ENCODE measurements at places on chromosomes 11 and 22. TPM values are rescaled to one million over a fixed set of nuclear protein-coding genes. Genes with fewer than 3 reads are reported as not detected.

GRCh38 chr11:19306179-19306944 lies 65.6 kb upstream of the E2F8 start:
- DNase-seq, result no peak

UBQLN3 gene
- total RNA-seq, result not detected

- DNase-seq, result no peak
These were observed 8.4 kb downstream of the TSPAN4 start for GRCh38 chr11:850775-851763.

DNA sequence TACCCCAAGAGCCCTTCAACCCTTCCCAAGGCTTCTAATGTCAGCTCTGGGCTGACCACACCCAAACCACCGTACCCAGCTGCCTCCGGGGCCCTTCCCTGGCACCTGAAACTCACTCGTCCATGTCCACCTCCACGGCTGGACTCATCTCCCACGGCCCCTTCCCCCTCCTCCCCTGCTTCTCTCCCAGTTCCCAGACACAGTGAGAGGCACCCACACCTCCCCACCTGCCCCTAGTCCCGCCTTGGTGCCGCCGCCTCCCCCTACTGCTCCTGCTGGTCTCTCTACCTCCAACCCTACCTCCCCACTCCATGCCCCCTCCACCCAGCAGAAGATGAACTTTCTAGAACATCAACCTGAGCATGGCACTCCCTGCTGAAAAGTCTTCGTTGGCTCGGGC lies 39.5 kb downstream of the ELFN2 start:
- no peak for DNase-seq

DNA sequence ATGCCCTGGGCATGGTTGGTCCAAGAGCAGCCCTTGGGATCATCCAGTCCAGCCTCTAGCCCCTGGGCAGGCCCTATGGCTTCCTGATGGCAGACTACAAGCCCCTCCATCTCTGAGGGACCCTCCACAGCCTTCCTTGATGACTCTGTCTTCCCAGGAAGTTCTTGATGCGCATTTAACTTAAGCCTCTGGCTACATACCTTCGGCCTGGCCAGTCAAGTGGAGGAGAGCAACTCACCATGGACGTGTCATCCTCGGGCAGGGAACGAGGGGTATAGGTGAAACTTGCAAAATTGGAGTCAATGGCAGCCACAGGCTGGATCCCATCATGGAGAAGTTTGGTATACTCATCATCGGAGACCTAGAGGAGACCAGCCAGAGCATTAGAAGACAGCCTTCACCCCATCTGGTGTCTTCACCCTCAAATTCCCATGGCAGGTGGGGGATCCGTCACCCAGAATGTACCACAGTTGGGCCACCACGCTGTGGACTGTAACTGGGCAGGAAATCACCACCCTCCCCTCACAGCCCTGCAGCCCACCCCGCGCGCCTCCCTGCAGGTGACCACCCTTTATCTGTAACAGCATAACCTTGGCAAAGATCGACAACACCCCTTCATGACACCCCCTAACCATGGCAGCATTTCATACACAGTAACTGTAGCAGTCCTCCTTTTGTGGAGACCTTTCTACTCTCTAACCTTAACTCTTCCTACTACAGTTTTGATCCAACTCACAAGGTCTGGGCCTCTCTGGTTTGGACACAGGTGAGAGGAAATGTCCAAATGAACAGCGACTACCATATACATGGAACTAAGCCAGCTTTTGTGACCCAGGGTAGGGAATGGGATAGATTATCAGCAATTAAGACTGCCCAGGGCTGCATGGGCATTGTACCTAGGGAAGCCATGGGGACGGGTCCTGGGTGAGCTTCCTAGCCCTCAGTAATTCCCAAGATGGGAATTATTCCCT lies 91.7 kb downstream of the PDE2A start:
- DNase-seq, result no peak

GRCh38 chr11:14411818-14412217 lies 52.8 kb upstream of the RRAS2 start:
- DNase-seq, result peak; percentile 87

GRCh38 chr11:103880968-103881367 lies 155.5 kb upstream of the DDI1 start:
- DNase-seq, result no peak

DNA sequence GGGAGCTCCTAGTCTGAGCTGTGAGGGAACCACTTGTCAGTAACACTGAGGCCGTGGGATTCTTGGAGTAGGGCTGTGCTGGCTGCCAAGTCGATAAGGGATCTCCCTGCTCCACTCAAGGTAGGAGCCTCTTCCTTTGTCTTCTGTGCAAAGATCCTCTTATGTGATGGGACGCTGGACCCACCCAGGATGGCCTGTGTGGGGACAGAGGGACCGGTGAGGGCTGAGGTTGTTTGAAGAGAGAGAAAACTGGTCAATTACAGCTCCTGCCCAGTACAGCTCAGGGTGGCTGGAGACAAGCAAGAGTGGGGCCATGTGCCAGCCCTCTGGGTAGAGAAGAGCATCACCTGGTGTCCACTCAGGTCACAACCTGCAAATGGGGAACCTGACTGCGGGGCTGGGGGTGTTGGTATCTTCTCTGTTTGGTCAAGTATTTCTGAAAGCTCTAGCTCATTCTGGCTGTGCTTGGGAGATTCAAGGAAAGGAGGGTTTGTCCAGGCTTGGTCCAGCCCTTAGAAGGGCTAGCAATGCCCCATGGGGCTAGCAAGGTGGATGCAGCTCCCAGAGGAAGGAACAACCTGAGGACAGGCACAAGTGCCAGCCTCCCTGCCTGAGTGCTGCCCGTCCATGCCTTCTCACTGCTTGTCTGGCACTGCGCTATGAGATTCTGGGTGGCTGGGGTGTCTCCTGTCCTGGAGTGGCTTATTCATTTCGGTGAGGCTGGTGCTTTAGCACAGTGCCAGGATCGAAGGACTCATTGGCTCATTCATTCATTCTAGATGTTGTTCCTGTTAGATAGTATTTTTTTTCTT lies 27.6 kb upstream of the BAIAP2L2 start:
- DNase-seq, result no peak

- peak; percentile 56 for DNase-seq
These were observed 17.4 kb downstream of the SMCO4 start for GRCh38 chr11:93525601-93526345.

ANKRD49 gene
- total RNA-seq, result 24.2 TPM

GPR83 gene
- not detected for total RNA-seq

E2F8 gene
- 1.9 TPM for total RNA-seq

- DNase-seq, result no peak
These were observed 741.8 kb upstream of the LUZP2 start for GRCh38 chr11:23755076-23755475.

GRCh38 chr11:11894486-11894885 lies 52.7 kb downstream of the USP47 start:
- DNase-seq, result no peak

GRCh38 chr11:15223318-15223717 lies 108.6 kb downstream of the INSC start:
- DNase-seq, result no peak

DNA sequence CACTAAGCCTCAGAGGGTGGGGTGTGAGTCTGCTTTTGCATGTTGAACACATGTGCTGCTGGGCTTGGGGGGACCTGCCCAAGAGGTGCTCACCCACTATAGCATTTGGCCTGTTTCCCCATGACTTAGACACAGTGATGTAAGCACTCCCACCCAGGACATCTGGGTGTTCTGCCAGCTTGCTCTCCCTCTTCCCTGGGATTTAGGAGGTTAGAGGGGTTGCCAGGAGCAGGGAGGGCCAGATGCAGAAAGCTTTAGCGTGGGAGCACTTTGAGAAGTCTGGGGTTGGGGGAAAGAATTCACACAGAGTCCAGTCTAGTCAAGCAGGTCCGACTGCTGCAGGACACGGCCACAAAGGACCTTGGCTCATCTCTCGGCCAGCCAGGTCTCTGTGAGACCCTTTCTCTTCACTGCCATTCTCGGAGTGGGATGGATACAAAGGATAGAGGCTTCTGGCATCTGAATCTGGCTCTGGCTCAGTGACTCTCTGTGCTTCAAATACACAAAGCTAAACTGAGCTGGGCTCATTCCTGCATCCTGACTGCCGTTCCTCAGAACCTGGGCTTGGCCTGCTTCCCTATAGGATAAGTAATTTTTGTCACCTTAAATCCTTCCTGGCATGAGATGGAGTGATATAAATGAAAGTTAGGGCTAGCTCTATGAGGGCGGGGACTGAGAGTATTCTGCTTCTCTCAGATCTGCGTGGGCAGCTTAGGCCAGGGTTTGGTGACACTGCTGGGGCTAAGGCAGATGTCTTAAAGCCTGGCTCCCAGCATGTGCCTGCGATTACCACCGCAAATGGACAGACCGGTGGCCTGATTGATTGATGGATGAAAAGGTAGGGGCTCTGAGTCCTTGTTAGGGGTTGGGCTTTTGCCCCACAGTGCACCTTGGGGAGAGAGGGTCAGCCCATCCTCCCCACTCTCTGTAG lies 14.5 kb downstream of the USP2 start:
- DNase-seq, result peak; percentile 40

DNA sequence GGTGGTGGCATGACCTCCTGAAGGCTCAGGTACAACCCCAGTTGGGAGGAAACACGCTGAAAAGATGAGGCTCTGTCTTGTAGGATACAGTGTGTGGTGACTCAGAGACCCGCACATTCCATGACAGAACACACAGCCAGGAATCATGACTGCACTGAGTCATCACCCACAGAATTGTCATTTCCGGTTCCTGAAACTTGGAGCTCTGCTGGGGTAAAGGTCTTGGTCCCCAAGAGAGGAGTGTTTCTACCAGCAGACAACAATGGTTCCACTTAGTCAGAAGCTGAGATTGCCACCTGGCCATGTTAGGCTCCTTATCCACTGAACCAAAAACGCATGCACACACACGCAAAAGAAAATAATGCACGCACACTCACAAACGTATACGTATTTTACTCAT lies 31.5 kb upstream of the CYB5R3 start:
- DNase-seq, result peak; percentile 86

- no peak for DNase-seq
These were observed 132.3 kb downstream of the DYNC2H1 start for GRCh38 chr11:103241574-103241973.

DNA sequence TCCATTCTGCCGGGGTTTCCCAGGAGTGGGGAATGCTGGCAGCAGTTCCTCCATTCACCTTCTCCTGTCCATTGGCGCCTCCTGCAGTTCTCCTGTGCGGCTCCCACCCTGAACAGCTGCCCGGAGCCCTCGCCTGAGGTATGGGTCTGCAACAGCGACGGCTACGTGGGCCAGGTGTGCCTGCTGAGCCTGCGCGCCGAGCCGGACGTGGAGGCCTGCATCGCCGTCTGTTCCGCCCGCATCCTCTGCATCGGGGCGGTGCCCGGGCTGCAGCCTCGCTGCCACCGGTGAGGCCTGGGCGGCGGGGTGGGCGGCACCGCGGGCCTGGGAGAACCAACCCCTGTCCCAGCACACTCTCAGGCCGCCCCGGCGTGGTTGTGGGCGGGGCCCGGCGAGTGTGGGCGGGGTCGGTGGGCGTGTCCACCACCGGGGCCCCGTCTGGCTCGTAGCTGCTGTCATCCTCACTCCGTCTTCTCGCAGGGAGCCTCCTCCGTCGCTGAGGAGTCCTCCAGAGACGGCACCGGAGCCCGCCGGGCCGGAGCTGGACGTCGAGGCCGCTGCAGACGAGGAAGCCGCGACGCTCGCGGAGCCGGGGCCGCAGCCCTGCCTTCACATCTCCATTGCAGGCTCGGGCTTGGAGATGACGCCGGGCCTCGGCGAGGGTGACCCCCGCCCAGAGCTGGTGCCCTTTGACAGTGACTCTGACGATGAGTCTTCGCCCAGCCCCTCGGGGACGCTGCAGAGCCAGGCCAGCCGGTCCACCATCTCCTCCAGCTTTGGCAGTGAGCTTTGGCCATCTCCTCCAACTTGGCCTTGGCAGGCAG lies 14.0 kb upstream of the RELT start:
- DNase-seq, result no peak

NAALADL1 gene
- not detected for total RNA-seq

DNA sequence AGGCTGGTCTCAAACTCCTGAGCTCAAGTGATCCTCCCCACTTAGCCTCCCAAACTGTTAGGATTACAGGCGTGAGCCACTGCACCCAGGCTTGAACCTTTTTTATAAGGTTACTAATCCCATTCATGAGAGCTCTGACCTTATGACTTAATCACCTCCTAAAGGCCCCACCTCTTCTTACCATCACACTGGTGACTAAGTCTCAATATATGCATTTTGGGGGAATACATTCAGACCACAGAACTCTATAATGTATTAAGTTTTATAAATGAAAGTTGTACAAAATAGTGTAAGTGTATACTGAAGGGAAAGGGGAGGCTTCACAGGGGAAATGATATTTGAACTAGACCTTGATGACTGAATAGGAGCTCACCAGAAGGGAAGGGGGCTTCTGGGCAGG lies 28.4 kb upstream of the RBFOX2 start:
- DNase-seq, result no peak

DNA sequence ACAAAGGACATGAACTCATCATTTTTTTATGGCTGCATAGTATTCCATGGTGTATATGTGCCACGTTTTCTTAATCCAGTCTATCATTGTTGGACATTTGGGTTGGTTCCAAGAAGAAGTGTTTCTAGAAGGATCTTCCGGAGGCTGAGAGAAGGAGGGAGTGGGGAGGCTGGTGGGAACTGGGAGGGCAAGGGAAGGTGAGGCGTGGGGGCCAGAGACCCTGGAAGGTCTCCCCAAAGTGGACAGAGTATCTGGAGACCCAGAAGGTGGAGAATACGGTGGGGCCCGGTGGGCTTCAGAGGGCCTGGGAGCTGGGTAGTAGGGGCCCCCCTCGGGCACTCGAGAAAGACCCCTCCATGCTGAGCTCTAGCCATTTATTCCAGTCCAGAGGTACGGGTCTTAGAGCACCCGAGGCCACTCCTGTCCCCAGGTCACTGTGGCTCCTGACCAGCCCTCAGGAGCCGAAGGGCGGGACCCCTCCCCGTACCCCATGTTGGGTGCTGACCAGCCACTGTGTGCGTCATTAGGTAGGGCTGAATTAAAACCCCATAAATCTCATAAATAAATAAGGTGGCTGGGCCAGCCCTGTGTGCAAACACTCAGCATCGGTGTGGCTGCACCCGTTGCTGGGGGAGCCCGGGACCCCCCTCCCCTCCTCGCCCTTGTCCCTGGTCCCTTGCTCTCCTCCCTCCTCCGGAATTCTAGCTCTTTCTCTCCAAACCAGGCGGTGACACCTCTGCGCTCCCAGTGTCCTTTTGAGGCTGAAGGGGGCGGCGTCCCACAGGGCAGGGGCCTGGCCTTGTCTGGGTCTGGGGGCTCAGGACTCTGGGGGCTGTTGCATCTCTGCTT lies 38.8 kb upstream of the MUC5AC start:
- DNase-seq, result no peak

APOL2 gene
- total RNA-seq, result 57.9 TPM

DNA sequence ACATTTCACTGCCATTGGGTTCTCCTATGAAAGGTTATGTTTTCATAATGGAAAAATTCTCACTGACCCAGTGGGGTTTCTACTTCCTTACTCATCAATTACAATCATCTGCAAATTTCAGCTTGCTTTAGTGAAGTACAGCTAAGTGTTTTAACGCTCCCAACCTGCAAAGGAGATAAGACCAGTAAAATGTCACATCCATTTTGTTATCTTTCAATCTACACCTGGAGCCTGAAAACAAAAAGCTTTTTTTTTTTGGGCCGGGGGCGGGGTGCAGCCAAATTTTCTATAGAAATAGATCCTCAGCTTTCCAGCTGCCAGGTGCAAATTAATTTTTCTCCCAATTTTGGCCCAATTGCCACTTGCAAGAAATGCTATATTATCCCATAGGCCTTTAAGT lies 40.6 kb downstream of the CADM1 start:
- no peak for DNase-seq

GRCh38 chr11:63506876-63507275 lies 992 bp downstream of the LGALS12 start:
- no peak for DNase-seq

ACTN3 gene
- total RNA-seq, result not detected
